Brain (organoid and tissue), 16 donors: ENCODE measurements at places on chromosomes 5 and 9. TPM values are rescaled to one million over a fixed set of nuclear protein-coding genes. Genes with fewer than 3 reads are reported as not detected.

DNA sequence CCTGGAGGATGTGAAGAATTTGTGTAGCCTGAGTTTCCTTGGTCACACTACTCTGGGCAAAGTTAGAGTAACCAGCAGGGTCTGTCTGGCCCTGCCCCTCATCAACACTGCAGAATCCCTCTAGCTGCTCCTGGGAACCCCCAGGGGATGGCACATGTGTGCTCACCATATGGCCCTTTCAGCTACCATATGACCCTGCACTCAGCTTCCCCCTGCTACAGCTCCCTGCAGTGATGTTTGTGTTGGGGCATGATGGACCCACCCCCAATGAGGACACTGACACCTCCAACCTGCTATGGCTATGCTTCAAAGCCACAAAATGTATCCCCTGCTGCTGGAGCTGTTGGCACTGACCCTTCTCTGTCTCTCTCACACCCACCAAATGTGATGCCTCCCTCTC, 152.7 kb downstream of the SNX18 start:
- DNase-seq = peak; percentile 48

The CAVIN4 gene
- polyA plus RNA-seq = 3.9 TPM

DNA sequence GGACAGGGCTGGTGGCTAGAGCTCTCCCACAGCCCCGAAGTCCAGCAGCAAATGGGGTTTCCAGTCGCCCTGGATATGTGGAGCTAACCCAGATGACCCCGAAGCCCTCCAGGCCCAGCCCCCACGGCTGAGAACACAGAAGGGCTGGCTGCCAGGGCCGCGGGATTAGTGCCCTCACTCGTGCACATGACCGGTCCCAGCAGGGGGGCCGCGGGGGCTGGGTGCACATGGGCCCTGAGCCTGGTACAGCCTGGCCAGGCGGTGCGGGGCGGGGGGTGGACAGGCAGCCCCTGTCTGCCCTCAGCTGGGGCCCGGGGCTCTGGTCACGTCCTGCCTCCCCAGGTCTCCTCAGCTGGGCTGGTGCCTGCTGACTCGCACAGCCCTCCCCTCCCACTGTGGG, 5.9 kb downstream of the SSNA1 start:
- DNase-seq = no peak

The ANKRD34B gene
- 0.20 TPM for polyA plus RNA-seq

The PNPLA7 gene
- 4.3 TPM for polyA plus RNA-seq

GRCh38 chr5:178304016-178304415, 71.4 kb upstream of the PHYKPL start:
- no peak for DNase-seq

- no peak for DNase-seq
Observed at GRCh38 chr5:81247441-81247972, 14.4 kb downstream of the CKMT2 start.

The PAPPA gene
- polyA plus RNA-seq = not detected

GRCh38 chr5:143379606-143380005, 23.9 kb downstream of the NR3C1 start:
- DNase-seq = no peak
